ENCODE measurements at places on chromosomes 11 and 22.

GRCh38 chr11:65808744-65809341 lies 22.0 kb downstream of the OVOL1 start:
- no peak for DNase-seq

DNA sequence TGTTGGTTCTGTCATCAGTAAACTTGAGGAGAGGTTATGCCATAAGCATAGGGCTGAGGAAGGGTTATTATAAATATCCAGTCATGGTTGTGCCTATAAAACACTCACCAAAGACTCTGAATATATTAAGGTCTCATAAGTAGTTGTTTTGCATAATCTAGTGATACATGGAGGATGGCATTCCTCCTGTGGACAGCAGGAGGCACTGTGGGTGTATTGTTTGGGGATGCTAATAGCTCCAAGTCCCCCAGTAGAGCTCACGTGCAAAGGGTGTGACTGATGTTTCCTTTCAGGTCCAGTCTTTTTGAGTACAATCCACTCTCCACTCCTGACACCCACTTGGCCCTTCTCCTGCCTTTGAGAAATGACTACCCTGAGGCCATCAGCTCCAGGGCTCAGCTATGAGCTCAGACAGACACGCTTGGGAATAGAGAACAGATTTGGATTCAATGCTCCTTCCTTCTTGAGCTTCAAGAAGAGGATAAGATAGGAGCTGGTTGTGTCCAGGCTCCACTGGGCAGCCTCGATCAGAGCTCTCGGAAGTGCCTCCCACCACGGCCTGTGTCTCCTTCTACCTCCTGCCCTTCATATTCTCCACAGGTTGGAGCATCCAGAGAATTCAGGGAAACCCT lies 85.2 kb upstream of the IGLL5 start:
- no peak for DNase-seq

- no peak for DNase-seq
Observed at GRCh38 chr11:31714840-31715239, 96.3 kb downstream of the PAX6 start.

DNA sequence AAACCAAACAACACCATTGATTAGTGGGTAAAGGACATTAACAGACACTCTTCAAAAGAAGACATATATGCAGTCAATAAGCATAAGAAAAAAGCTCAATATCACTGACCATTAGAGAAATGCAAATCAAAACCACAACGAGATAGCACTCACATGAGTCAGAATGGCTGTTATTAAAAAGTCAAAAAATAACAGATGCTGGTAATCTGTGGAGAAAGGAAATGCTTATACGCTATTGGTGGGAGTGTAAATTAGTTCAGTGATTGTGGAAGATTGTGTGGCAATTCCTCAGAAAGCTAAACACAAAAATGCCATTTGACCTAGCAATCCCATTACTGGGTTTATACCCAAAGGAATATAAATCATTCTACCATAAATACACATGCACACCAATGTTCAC lies 182.6 kb downstream of the TRPC6 start:
- no peak for DNase-seq
